ENCODE measurements at places on chromosomes 4 and X.
A peak's percentile ranks its signal among the peaks of the same experiment; 100 is the strongest.

- DNase-seq: no peak
Measured at GRCh38 chr4:48467442-48467841, 15.7 kb upstream of the SLC10A4 start.

- no peak for DNase-seq
Measured at GRCh38 chr4:138761638-138762220, 253.9 kb upstream of the NOCT start.

GRCh38 chr4:113534711-113535110 is 226.8 kb downstream of the CAMK2D start:
- DNase-seq: no peak

- DNase-seq: no peak
Measured at GRCh38 chrX:12975991-12976558, 1.2 kb downstream of the TMSB4X start.

DNA sequence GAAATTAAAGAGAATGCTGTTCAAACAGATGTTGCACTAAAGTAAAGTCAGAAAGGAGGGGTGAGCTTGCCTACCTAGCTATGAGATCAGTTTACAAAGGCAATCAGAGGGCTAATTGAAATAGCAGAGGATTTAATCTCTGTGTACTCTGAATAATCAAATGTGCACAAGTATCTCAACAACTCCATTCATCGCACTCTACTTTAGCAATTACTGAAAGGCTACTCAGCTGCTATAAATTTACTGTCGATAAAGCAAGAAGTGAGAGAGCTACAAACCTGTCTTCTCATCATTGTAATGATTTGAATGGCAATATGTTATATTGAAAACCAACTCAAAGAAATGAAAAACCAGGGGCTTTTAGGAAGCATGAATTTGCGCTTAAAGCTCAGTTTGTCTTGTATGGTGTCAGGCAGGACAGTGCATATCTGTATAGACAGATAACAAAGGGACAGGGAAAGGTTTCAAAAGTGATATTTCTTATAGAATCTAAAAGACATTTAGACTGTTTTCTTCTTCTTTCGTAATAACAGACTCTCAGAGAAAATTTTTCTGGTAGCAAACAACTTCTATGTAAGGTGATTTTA is 34.8 kb downstream of the GC start:
- DNase-seq: no peak

- no peak for DNase-seq
Measured at GRCh38 chr4:62130637-62131036, 930.5 kb downstream of the ADGRL3 start.

- no peak for DNase-seq
Measured at GRCh38 chr4:17251101-17251500, 260.8 kb downstream of the QDPR start.

DNA sequence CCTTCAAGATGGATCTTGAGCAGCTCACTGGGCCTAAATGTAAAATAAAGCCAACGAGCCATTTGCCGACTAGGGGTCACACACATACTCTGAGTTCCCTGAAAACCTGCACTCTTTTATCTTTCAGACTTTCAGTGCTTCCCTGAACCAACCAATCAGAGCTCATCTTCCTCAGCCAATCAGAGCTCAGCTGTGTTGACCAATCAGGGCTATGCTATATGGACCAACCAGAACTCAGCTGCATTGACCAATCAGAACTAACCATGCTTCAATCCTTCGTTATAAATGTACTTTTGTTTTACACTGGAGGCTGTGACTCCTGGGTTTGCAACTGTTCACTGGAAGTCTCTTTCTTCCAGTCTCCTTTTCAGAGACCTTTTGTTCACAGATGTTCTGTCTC is 19.3 kb downstream of the SLC25A53 start:
- DNase-seq: peak; percentile 4

DNA sequence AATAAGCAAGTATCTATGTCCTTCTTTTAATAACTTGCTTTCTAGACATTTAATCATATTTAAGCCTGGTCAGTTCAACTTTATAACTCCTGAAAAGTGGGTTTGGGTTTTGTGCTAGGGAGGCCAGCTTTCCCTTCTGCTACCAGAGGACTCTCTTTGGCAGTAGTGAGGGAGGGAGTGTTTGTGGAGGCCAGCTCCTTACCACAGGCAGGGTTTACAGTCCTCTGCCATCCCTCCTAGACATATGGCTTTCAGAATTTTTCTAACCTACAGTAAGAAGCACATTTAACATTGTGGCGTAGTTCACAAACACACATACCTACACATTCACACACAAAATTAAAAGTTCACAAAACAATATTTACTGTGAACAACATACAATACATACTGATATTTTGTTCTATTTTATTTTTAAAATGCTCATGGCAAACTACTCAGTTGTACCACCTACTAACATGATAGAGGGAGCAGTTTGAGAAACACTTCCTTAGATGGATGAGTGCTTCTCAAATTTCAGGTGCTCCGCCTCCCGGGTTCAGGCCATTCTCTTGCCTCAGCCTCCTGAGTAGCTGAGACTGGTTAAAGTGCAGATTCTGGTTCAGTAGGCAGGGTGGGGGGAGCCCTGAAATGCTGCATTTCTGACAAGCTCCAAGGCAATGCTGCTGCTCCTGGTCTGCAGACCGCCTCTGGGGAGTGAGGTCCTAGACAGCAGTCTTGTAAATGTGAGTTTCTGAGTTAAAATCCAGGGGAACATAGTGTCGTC is 86.7 kb downstream of the PTTG2 start:
- no peak for DNase-seq

- DNase-seq: peak; percentile 18
Measured at GRCh38 chr4:158020176-158020575, 152.6 kb downstream of the GASK1B start.

DNA sequence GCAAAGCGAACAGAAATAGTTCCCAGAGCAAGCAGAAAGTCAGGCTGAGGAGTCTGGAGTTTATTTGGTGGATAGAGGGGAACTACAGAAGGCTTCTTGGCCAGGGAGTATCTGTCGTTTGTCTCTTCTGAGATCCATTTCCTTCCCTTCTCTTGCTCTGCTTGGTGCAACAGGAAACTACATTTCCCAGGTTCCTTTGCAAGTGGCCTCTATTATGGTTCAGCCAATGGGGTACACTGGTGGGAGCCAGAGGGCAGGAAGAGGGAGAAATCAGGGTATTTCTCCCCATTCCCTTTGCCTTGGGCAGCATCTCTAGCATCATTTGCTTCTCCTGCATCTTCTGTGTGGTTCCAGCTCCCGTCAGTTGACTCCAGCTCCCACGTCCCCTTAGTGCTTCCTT is 142.1 kb downstream of the BCOR start:
- no peak for DNase-seq

DNA sequence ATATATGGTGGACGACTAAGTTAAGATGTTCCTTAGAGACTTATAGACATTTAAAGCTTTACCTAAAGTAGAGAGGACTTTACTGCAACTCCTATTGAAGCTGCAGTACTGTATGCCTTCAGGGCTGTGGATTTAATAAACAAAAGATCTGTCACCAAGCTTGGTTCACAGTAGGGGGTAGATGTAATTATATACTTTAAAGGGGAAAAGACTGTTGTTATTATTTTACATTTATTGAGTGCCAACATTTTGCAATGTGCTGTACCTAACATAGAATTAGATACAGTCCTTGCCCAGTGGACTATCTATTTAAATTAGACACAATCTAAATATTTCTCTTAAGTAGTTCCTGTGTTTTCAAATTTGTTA is 67.2 kb downstream of the SLIT2 start:
- DNase-seq: no peak

- DNase-seq: no peak
Measured at GRCh38 chr4:169768385-169768784, 10.6 kb upstream of the HPF1 start.

GRCh38 chr4:48017108-48017571 is 568 bp downstream of the NIPAL1 start:
- peak; percentile 51 for DNase-seq

- DNase-seq: no peak
Measured at GRCh38 chr4:80367737-80368136, 32.2 kb downstream of the CFAP299 start.

GRCh38 chr4:81346719-81347118 is 125.0 kb downstream of the RASGEF1B start:
- DNase-seq: no peak
